Activated CD4-positive, alpha-beta T cell treated with anti-CD3 and anti-CD28 coated beads, Interleukin-2, amount 50 U/mL, for 24 hours (primary cell): ENCODE measurements at places on chromosomes 6 and 20.

GRCh38 chr20:42945234-42945994, 244.3 kb downstream of the PTPRT start:
- DNase-seq = no peak

DNA sequence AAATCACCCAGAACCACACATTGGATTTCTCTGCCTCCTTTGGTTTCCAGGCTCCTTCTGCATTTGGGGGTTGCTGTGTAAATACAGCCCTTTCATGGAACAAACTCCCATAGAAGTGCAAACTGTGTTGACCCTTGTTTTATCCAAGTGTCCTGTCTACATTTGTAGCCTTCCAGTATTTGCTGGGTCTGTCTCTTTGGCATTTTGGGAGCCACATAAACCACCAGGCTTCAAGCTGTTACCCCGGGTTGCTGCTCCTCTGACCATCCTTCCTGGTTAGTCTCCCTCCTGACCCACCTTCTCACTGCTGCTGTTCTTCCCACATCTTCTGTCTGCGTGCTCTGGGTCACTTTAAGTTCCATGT, 7.6 kb upstream of the MTHFD1L start:
- DNase-seq = no peak

DNA sequence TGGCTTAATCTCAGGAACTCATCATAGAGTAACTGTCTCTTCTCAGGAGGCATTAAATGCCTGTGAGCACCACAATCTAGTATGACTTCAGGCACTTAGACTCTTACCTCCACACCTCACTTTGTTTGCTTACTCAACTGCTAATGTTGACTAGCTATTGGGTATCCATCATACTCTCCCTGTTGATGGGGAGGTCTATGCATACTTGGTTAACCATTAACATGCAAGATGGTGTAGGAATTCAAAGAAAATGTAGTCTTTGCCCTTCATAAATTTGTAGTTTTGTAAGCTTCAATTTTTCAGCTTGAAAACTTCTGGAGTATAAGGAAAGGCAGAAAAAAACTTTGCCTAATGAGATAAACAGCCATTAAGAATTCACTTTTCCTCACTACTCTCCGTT, 501.0 kb upstream of the MARCKS start:
- no peak for DNase-seq

DNA sequence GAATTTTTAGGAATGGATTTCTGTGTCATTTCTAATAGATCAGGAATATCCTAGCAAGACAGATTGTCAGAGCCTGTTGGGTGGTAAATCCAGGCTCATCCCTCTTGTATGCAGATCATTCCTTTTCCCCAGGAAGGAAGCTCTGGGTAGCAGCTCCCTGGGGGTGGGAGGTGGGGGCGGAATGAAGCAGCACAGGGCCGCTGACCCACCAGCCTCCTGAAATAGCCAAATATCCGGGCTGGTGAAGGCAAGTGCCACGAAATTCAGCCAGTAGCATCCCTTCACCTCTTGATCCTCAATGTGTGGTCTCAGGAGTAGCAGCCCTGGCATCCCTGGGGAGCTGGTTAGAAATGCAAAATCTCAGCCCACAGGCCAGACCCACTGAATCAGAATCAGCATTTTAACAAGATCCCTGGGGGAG, 256.9 kb downstream of the LRFN2 start:
- no peak for DNase-seq

DNA sequence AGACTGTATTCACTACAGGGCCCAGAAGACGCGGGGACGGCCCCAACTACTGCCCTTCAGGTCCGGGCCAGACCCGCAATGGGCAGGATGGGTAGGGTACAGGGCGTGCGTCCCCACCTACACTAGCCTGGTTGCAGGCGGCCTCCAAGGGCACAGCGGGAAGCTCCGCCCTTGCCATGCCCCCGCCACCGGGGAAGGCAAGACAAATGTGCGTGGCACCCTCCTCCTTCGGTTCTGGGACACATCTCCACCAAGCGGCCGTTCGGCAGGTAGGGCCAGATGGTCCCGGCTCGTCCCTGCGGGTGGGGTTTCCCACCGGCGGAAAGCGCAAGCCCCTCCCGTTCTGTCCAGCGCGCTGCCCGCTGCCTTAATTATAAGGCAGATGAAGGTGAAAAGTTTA, 5.6 kb downstream of the NXT1 start:
- DNase-seq = no peak

GRCh38 chr6:73180763-73181619, 44.3 kb downstream of the KHDC1L start:
- peak; percentile 5 for DNase-seq

DNA sequence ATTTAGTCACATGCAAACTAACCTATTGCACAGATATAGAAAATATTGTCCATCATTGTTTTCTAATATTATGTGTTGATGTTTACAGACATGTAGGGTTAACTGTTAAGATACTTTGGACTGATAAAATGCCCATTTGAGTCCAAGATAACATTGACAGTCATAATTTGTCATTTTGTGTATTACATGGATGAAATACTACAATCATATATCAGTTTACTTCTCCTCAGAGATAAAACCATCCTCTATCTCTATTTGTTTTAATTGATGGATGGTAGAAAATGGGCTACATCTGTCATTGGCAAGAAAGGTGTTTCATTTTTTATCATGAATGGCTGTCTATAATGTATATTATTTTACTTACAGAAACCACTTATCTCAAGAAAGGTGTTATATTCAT, 6.2 kb downstream of the EPHA7 start:
- no peak for DNase-seq

DNA sequence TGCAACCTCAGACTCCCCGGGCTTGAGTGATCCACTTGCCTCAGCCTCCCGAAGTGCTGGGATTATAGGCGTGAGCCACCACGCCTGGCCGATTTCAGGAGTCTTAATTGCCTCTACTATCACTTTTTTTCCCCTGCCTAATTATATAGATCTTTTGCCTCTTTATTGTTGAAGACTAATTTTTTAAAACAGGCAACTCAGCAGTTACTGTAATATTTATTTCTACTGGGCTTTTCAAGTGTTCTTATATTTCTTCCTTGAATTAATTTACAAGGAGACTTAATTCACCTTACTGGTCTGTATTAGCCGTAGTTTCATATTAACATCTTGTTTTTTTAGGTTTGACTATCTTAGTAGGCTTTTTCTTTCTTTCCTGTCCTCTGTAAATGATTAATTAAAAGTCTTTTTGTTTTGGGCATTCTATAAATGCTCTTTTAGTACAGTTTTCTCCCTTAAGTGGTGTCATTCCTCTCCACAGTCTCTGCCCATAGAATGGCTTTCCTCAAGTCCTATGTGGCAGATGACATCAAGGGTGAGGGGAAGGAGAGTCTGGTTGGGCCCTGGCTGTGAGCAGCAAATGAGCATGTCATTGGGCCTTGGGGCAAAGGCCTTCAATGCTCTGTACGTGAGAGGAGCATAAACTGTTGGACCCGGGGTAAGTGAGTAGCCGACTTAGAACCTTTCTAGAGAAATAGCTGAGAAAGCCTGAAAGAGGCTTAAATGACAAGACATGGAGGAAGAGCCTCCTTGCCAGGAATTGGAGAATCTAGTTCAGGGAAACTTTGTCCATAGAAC, 36.0 kb downstream of the ANKS1A start:
- DNase-seq = no peak

- DNase-seq = no peak
Measured at GRCh38 chr20:2983508-2983907, 59.9 kb upstream of the GNRH2 start.

DNA sequence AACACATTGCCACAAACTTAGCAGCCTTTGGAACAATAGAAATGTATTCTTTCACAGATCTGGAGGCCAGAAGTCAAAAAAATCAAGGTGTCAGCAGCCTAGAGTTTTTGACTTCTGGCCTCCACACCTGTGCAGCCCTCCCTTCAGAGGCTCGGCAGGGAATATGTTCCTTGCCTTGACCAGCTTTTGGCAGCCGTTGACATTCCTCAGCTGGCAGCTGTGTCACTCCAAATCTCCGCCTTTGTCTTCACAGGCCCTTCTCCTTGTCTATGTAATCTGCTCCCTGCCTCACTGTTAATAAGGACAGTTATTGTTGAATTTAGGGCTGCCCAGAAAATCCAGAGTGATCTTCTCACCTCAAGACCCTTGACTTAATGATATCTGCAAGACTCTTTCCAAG, 17.2 kb upstream of the AHI1 start:
- DNase-seq = no peak

GRCh38 chr6:76220805-76221204, 148.3 kb upstream of the IMPG1 start:
- DNase-seq = no peak

DNA sequence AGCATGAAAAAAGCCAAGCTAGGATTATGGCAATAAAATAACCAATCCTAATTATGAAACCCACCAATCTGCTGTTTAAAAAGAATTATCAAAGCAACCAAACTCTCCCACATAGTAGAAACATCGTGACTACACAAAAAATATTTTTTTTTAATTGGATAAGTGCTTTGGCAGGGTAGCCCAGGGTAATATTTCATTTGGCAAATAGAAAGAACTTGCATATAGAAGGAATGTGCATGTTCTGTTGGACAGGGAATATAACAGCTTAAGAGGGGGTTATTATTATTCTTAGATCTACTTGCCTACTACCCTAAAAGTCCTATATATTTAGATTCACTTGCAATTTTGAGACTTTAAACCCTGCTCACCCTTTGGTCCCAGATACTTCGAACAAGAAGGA, 972 bp downstream of the GSTA3 start:
- DNase-seq = no peak

- no peak for DNase-seq
Measured at GRCh38 chr6:30378290-30378937, 33.5 kb downstream of the RPP21 start.

DNA sequence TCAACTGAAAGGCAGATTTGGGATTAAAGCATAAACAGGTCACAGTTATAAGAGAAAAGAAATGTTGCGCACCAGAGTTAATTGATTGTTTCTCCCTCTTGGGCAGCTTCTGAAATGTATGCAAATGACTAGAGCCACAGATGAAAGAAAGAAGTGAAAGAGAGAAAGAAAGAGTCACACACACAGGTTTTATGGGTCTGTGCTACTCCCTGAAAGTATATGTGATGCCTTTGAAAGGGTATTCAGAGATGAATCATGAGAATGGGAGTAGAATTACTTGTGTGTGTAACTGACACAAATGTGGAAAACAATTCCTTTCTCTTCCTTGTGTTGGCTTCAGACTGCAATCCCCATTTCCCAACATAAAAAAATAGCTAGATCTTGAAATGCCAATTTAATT, 196.9 kb downstream of the FOXA2 start:
- DNase-seq = no peak

- no peak for DNase-seq
Measured at GRCh38 chr20:23125625-23126191, 39.6 kb upstream of the CD93 start.

GRCh38 chr20:49775229-49775693, 37.4 kb upstream of the SLC9A8 start:
- no peak for DNase-seq
